NCI-H1930 (cell line): ENCODE measurements at places on chromosomes 6 and 20.
A peak's percentile ranks its signal among the peaks of the same experiment; 100 is the strongest.

- DNase-seq = no peak
These were observed 108.1 kb downstream of the BCKDHB start for GRCh38 chr6:80214436-80215022.

DNA sequence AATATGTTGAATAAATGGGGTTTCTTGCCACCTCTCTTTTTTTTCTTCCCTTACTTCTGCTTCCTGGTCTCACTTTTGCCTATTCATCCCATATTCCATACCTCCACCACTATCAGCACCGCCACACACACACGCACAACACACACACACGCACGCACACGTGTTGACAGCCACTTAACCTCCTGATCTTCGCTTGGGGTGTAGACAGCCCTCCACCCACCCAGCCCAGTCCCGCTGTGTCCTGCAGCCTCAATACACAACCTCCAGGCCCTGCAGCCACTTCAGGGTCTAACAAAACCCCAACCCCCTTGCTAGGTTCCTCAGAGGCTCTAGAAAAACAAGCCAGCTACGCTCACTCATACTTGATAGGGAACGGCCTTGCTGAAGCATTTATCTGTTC lies 72.3 kb downstream of the LINC00237 start:
- no peak for DNase-seq

DNA sequence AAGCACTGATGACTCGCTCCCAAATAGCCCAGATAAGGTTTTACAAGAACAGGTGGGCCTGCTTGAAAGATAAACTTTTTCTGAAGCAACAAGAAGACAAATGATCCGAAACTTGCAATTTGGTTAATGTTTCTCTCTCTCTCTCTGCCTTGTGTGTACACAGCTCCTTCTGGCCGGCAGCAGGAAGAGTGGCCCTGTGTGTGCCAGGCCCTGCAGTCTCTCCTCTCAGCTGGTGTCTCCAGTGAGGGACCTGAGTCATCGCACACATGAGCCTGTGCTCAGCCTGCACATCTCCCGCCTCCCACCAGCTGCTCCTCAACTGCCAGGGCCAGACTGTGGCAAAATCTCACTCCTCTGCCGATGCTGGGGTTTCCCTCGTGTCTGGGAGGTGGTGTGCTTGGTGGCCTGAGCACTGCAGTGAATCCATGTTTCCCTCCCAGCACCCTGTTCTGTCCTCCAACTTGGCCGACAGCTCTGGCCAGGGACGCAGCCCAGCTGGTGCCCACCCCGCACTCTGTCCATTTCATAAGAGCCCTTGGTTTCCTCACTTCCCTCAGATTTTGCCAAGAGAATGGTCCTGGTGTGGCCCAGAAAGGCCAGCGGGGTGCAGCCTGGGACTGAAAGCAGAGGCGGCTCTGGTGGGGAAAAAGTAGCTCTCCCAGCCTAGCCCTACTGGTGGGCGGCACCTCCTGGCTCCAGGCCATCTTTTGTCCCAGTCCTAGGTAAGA lies 49.4 kb downstream of the ERMARD start:
- DNase-seq = no peak

GRCh38 chr20:38728191-38728781 lies 4.0 kb downstream of the SLC32A1 start:
- DNase-seq = no peak

DNA sequence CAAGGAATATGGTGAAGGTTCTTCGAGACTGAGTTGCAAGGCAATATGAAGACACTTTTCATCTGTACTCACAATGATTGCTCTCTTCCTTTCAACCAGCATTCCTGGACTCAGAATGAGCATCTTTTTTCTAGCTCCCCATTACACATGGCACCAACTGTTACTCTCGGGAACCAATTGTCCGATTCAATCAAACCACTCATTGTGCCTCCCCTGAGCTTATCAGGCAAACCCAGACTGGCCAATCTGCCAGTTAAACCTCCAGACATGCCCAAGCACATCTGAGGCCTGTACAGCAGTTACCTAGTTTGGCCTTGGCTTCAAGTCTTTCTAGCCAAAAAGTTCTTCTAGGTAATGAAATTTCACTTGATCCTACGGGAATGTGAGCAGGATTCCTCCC lies 164.1 kb downstream of the ID4 start:
- DNase-seq = no peak

- DNase-seq = no peak
These were observed 728 bp upstream of the TRIM39 start for GRCh38 chr6:30325873-30326525.

- DNase-seq = peak; percentile 30
These were observed 22.1 kb upstream of the TENT5A start for GRCh38 chr6:81774542-81774941.

DNA sequence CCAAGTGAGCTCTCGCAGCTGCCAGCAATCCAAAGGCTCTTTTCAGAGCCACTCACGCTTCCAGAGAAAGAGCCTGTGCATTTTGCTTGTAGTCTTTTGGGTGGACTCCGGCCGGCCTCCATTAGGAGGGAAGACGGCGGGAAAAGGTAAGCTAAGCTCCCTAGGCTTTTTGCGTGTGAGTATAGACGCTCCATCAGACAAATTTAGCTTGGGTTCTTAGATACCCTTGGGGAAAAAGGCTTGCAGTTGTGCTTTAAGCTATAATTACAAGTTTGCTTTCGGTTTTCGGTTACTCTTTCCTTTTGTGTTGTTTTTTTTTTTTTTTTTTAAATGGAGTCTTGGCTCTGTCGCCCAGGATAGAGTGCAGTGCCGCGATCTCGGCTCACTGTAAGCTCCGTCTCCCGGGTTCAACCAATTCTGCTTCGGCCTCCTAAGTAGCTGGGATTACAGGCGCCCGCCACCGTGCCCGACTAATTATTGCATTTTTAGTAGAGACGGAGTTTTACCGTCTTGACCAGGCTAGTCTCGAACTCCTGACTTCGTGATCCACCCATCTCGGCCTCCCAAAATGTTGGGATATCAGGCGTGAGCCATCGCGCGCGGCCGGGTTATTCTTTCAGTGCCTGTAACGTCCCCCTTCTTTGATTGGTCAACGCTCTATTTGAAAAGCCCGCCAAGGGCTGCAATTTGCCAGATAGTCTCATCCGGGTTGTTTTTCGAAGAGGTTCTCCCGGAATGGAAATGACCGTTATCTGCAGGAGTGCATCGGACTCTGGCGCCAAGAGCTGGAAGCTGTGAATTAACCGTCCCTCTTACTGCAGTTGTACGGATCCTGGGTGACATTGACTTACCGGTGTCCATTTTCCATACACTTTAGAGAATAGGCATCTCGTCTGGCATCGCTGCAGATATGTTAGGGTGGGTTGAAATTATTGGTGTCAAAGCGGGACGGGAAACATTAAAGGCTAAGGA lies 18.1 kb downstream of the OR2B2 start:
- peak; percentile 91 for DNase-seq

GRCh38 chr20:52965380-52965779 lies 6.8 kb upstream of the TSHZ2 start:
- DNase-seq = no peak

- no peak for DNase-seq
These were observed 1299.3 kb upstream of the GJE1 start for GRCh38 chr6:140833408-140833807.

DNA sequence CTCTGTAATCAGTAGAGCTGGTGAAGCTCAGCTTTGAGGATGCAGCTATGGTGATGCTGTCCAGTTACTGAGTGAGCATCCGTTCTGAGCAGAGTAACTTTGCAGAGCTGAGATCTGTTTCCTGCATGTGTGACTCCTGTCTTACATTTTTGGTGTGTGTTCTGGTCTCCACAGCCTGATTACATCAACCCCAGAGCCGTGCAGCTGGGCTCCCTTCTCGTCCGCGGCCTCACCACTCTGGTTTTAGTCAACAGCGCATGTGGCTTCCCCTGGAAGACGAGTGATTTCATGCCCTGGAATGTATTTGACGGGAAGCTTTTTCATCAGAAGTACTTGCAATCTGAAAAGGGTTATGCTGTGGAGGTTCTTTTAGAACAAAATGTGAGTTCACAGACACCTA lies 81.6 kb downstream of the FAM120B start:
- DNase-seq = no peak

DNA sequence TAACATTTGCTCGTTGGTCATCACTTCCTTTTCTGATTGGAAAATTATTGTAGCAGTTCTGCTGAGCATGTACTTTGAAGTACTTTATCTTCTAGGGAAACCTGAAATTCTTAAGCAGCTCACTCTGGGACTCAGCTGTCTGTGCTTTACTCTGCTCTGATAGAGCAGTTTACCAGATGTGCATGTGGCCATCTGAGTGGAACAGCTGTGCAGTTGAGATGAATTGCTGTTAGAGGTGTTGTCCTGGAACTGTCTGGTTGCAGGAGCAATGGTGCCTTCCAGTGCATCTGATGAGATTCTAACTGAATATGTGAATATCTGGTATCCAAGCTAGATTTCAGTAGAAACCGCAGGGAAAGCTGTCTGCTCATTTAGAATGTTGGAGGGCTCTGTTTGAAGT lies 27.2 kb downstream of the PANK2 start:
- DNase-seq = no peak

DNA sequence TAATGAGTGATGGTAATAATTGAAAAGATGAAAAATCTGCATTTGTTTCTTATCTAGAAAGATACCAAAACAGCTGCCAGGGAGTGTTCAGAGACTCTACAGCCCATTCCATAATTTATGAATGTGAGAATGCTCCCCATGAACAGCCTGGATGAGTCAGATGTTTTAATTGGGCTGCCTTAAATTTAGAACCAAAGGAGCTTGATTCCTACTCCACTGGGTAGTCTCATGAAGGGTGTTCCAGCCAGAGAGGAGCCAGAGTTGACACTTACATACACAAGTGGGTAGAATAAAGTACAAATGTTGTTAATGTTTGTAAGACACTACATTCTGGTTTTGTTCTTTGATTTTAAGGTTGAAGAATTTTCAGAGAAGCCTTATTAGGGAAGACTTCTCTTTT lies 158.7 kb upstream of the PRND start:
- DNase-seq = no peak

DNA sequence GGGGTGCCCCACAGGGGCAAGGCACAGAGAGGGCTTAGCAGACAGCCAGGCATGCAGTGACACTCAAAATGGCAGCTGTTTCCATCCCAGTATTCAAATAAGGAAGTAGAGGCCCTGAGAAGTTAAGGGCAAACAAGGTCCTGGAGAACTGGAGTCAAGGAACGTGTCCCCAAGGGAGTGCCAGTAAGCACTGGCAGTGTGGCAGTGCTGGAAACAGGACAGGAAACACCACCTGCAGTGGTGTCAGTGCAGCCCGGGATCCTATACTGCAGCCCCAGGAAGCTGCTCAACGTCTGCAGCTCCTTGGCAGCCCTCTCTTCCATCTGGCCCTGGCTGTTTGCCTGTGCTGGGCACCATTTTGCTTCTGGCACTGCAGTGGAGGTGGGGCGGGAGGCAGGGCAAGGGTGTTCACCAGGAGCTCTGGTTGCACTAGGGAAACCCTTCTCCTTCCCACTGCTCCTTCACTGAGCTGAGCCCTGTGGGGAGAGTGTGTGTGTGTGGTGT lies 56.3 kb downstream of the EDN3 start:
- DNase-seq = no peak

DNA sequence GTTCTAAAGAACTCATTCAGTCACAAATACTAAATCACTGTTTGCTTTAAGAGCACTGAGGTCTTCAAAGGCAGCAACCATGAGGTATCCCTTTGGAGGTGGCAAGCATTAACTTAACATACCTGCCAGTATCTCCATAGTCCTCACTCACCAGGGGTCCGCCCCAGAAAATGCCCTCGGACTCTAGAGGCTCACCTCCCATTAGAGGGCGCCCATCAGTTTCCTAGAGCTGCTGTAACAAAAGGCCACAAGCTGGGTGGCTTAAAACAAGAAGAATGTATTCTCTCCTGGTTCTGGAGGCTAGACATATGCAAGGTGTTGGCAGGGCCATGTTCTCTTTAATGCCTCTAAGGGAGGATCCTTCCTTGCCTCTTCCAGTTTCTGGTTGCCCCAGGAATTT lies 12.0 kb upstream of the RNGTT start:
- no peak for DNase-seq

- DNase-seq = no peak
These were observed 215.5 kb upstream of the MCHR2 start for GRCh38 chr6:100209323-100210136.

GRCh38 chr20:25539742-25540672 lies 45.3 kb downstream of the NINL start:
- DNase-seq = no peak

DNA sequence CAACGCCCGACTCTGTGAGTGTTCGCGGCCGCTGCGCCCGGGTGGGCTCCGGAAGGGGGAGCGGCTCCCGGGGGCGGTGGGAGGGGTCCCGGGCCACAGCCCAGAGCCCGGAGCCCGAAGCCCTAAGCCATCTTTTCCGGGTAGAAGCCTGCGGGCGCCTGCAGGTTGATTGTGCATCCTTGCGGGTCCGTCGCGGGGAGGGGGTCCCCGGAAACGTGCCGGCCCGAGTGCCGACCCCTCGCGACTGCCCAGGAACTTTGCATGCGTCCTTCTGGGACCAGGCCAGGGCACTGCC lies 413 bp downstream of the PTPRA start:
- no peak for DNase-seq

- no peak for DNase-seq
These were observed 662 bp downstream of the ZNF343 start for GRCh38 chr20:2507875-2508630.

DNA sequence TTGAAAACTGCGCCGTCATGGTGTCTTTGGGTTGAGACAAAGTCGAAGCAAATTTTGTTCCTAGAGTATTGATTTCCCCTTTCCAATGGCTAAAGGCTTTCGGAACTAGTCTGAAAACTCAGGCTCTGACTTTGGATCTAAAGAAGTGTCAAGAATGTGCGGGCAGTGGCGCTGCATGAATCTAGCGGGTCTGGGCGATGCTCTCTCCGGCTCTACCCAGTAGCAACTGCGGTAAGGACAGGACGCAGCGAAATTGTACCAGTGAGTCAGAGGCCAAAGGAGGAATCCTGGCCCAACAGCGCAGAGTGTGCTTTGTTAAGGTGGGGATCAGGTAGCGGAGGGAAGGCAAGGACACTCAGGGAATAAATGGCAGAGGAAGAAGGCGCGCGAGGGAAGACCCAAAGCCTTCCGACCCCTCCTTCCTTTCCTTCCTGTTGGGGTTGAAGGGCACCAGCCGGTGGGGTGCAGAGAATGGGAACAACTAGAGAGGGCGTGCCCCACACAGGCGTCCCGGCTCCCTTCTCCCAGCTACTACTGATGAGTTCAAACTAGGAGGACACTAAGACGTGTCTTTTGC lies 32.1 kb downstream of the HLA-F start:
- DNase-seq = no peak
